Activated CD8-positive, alpha-beta memory T cell treated with anti-CD3 and anti-CD28 coated beads for 48 hours (primary cell): ENCODE measurements at places on chromosomes 2 and 18.
A peak's percentile ranks its signal among the peaks of the same experiment; 100 is the strongest.

GRCh38 chr2:208074610-208075356 lies 49.5 kb upstream of the PLEKHM3 start:
- DNase-seq = no peak

DNA sequence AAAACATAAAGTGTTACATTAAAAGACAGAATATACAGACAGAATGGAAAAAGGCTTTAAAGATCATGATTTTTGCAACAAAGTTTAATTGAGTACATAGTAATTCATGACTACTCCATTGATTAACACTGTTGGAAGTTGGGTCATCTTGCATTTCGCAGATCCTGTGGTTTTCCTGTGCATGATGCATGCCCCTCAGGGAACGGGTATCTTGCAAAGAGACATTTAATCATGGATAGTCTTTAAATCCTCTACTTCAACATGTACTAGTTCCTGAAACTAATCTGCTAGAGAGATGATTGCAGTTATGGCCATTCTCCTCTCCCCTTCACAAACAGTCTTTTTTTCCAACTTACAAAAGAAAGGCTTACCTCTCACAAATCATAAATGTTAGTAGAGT lies 155.6 kb upstream of the DSEL start:
- no peak for DNase-seq

- peak; percentile 14 for DNase-seq
These were observed 61.4 kb downstream of the TGOLN2 start for GRCh38 chr2:85266146-85267041.

DNA sequence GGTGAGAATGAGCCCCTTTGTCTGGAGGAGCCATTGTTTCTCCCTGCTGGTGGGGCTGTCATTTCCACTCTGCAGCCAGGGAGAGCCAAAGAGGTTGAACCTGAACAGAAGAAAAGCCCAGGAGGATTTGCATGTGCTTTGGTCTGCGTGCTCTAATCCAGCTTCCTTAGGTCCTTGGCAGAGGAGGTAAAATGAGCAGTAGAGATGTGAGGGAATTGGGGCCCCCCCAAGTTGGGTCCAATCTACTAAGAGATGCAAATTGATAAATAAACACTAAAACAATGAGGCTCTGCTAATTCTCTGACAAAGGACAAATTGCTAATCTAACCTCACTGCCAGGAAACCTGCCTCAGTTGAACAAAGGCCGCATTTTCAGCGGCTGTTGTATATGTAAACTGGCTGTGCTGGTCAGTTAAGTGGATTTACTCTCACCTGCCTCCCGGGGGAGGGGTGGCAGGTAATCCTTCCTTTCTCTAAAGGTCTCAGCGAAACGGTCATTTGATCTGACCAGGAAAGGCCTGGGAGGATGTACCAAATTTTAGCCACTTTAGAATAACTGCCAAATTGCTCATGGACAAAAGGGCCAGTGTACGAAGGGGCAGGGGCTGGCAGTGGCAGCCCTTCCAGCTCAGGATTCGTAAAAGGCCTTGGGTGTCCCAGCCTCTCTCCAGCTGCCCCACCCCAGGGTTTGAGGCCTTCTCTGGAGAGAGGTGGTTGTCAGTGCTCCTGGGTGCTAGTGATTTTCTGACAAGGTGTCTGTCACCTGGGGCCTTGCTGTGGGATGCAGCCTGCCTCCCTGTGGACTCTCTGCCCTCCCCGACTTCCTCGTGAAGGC lies 193.6 kb downstream of the MIB1 start:
- DNase-seq = no peak
